Activated CD8-positive, alpha-beta memory T cell treated with anti-CD3 and anti-CD28 coated beads, Interleukin-2, amount 10 ng/mL, durations not matched to agents 7 days and 5 days (primary cell): ENCODE measurements at places on chromosomes 12 and 14. TPM values are rescaled to one million over a fixed set of nuclear protein-coding genes. Genes with fewer than 3 reads are reported as not detected.

DNA sequence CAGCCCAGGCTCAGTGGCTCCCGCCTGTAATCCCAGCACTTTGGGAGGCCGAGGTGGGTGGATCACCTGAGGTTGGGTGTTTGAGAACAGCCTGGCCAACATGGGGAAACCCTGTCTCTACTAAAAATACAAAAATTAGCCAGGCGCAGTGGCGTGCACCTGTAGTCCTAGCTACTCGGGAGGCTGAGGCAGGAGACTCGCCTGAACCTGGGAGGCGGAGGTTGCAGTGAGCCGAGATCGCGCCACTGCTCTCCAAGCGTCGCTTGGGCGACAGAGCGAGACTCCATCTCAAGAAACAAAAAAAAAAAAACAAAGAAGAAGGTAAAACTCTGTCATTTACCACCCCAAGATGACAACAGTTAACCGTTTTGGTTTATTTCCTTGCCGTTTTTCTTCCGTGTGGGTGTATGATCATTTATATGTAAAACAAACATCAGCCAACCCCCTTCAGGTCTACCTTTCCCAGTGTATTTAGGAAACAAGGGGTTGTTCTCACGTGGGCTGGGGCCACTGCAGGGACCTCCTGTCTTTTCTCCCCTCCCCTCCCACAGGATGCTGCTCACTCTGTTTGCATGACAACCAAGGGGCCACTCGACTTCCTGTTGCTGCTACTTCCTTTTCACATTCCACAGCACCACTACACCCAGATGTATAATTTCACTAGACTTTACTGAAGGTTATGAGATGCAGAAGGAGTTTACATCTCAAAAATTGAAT, 13.6 kb downstream of the TTC9 start:
- peak; percentile 90 for DNase-seq

- DNase-seq: no peak
These were observed 177.6 kb downstream of the CALM1 start for GRCh38 chr14:90574188-90575131.

GRCh38 chr12:125208942-125209341, 143.7 kb downstream of the AACS start:
- DNase-seq: no peak

- no peak for DNase-seq
These were observed 14.9 kb downstream of the SCAF11 start for GRCh38 chr12:45975506-45975905.

The SLC10A1 gene
- not detected for total RNA-seq

The CCDC38 gene
- 0.50 TPM for total RNA-seq

DNA sequence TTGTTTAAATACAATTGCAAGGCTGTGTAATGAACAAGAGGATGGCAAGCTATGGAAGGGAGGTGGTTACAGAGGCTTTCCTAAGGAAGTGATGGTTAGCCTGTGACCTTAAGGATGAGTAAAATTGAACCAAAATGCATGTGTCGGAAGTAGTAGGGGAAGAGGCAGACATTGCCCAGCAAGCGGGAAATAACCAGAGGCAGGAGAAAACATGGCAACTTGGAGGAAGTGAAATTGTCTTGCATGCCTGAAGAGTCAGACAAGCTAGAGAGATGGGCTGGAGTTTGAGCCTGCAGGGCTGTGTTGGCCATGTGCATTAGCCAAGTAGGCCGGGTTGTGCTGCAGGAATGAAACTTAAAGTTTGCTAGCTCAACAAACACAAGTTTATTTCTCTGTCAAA, 96.2 kb downstream of the BTG1 start:
- DNase-seq: no peak
